ENCODE measurements at places on chromosomes 16 and 17. TPM values are rescaled to one million over a fixed set of nuclear protein-coding genes. Genes with fewer than 3 reads are reported as not detected.

Gene SAMD14
- 6.0 TPM for total RNA-seq

DNA sequence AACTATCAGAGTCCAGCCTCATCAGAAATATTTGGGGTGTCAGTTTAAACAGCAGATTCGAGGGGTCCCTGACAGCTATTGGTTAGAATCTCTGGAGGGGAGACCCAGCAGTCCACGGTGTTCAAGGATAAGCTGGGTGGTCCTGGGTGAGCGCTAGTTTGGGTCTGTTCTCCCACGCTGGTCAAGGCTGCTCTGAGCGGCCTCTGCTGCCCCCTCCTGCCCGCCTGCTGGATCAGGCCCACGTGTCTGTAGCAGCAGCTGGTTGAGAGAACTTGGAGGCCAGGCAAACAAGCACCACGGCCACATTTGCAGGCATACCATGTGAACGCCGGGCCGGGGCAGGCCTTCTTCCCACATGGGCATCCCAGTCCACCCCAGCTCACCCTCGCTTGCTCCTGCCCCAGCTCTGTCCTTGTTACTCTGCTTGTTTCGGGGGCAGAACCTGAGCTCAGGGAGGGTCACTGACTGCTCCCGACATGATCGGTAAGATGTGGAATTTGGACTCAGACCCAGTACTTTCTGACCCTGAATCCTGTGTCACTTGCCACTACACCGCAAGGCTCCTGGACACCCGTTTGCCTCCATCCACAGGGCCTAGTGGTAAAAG is 7.4 kb downstream of the FOXF1 start:
- DNase-seq = peak; percentile 56

- no peak for DNase-seq
Measured at GRCh38 chr16:67892375-67892774, 679 bp upstream of the PSKH1 start.

DNA sequence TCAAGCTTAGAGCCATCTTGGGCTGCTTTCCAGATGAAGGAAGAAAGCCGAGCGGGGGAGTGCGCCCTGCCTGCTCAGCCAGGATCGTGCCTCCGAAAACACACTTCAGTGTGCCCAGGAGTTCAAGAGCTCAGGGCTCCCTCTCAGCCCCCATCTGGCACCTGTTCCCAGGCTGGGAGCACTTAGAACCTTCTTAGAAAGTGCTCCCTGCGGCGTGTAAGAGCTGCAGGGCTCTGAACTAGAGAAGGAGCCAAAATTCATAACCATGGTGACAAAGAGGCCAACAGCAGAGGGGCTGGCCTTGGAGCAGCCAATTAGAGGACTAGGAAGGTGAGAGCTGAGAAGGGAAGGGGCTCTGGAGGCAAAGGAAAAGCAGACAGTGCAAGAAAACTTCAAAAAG is 59.0 kb upstream of the TNRC6C start:
- no peak for DNase-seq

GRCh38 chr16:12535535-12536411 is 267.9 kb downstream of the CPPED1 start:
- DNase-seq = peak; percentile 27

- no peak for DNase-seq
Measured at GRCh38 chr17:57021226-57021940, 43.5 kb downstream of the SCPEP1 start.

DNA sequence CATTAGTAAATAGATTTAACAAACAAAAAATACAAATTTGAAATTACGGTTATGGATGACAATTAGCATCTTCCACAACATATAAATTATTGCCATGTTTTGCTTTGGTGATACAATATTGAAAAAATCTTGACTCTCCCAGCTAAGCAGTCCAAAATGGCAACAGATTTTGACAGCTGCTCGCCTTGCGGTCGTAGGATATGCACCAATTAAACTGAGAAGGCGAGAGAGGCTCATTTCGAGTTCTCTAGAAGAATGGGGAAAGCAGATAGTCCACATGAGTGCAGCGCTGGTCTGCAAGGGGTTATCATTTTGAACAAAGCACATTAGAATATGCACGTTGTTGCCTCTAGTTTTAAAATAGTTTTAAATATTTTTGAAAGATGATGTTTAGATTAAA is 55.3 kb downstream of the AKAP1 start:
- no peak for DNase-seq

GRCh38 chr16:85970738-85971137 is 71.8 kb downstream of the IRF8 start:
- no peak for DNase-seq

GRCh38 chr17:55160501-55160900 is 104.3 kb upstream of the HLF start:
- no peak for DNase-seq

DNA sequence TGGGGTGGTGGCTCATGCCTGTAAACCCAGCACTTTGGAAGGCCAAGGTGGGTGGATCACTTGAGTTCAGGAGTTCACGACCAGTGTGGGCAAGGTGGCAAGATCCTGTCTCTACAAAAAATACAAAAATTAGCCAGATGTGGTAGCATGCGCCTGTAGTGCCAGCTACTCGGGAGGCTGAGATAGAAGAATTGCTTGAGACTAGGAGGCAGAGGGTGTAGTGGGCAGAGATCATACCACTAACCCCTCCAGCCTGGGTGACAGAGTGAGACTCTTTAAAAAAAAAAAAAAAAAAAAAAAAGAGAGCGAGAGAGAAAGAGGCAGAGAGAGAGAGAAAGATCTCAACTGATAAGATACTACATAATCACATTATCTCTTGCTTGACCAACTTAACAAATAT is 45.9 kb downstream of the KANSL1 start:
- no peak for DNase-seq

- DNase-seq = no peak
Measured at GRCh38 chr17:70905796-70906195, 736.5 kb downstream of the KCNJ2 start.
